ENCODE measurements at places on chromosomes 2 and 18. TPM values are rescaled to one million over a fixed set of nuclear protein-coding genes. Genes with fewer than 3 reads are reported as not detected.

- DNase-seq, result no peak
Observed at GRCh38 chr2:72682061-72682460, 143.8 kb downstream of the EXOC6B start.

DNA sequence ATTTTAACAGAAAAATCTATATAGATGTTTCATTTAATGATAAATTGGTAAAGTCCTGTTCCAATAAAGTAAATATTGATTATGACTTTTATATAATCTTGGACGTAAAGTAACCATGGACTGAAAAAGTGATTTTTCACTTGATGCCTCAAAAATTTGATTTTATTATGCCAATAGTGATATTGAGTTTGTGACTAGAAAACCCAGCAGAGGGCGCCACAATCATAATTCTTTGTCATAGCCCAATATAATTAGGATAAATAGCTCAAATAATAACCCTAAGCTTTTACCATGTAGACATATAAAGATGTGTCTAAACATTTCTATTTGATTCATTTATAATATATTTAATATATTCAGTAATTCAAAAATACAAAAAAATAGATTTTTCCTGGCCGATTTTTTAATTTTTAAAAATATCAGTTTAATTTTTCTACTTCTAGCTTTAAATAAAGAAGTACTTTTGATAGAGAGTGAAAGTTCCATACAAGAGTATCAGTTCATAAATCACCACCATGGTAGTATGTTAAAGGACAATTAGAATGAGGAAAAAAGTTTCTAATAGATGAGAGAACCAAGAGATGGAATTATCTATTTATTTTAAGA lies 30.7 kb downstream of the CAMKMT start:
- DNase-seq, result no peak

DNA sequence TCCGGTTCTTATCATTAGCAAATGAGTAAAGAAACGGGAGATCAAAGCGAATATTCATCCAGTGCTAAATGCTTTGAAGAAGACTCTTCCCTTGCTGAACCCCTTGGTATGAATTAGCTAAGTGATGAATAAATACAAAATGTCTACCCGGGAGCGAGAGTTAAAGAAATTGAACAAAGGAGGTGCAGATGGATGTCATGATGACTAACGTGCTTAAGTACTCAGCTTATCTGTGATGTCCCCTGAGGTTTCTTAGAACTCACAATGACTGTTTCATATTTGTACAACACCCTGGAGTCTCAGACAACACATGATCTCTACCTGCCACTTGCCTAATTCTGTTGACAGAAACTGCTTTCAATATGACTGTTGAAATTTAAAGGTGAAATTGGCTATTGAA lies 148.5 kb downstream of the TMEM200C start:
- DNase-seq, result no peak

DNA sequence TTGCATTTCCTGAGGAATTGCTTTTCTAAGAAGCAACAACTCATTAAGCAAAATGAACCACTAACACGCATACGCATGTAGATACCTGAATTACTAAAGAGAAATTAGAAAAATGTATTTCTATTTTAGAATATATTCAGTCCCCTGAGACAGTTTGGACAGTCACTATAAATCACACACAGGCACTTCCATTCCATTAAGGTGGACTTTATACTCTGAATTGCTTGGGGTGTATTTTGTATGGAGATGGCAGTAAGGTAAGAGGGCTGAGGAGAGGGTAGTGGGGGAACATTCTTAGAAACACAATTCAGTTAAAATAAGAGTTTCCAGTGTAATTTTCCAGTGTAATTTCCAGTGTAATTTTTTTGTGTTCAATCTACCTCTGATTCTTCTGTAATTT lies 1.8 kb downstream of the CCDC141 start:
- DNase-seq, result no peak

GRCh38 chr2:28624793-28625701 lies 126.6 kb upstream of the PPP1CB start:
- DNase-seq, result no peak

DNA sequence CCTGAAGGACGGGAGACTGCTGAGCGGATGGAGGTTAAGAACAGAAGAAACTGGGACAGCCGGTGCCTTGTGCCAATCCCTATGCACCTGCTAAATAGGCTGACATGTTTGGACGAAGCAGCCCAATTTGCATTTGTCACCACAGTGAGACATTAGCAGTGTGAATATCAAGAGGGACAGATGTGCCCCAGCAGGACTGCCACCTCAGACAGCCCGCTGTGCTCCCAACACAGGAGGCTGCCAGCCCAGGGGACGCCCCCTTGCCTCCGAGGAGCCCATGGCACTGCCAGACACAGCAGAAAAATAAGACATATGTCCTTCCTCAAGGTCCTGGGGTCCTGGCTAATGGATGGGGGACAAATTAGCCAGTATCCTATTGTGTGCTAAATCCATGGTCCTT lies 306.7 kb upstream of the POU3F3 start:
- DNase-seq, result no peak

- no peak for DNase-seq
Observed at GRCh38 chr2:180219491-180219890, 212.4 kb upstream of the CWC22 start.

- no peak for DNase-seq
Observed at GRCh38 chr18:48795696-48796095, 155.1 kb downstream of the SMAD7 start.

GRCh38 chr18:80210312-80211083 lies 36.8 kb downstream of the PARD6G start:
- no peak for DNase-seq

- DNase-seq, result no peak
Observed at GRCh38 chr2:21052044-21052443, 8.2 kb upstream of the APOB start.

GRCh38 chr18:21327101-21327500 lies 85.1 kb downstream of the GREB1L start:
- DNase-seq, result no peak

GRCh38 chr18:30987467-30988241 lies 54.9 kb downstream of the DSC3 start:
- peak; percentile 20 for DNase-seq

GRCh38 chr2:235981631-235982030 lies 186.6 kb downstream of the GBX2 start:
- no peak for DNase-seq

DNA sequence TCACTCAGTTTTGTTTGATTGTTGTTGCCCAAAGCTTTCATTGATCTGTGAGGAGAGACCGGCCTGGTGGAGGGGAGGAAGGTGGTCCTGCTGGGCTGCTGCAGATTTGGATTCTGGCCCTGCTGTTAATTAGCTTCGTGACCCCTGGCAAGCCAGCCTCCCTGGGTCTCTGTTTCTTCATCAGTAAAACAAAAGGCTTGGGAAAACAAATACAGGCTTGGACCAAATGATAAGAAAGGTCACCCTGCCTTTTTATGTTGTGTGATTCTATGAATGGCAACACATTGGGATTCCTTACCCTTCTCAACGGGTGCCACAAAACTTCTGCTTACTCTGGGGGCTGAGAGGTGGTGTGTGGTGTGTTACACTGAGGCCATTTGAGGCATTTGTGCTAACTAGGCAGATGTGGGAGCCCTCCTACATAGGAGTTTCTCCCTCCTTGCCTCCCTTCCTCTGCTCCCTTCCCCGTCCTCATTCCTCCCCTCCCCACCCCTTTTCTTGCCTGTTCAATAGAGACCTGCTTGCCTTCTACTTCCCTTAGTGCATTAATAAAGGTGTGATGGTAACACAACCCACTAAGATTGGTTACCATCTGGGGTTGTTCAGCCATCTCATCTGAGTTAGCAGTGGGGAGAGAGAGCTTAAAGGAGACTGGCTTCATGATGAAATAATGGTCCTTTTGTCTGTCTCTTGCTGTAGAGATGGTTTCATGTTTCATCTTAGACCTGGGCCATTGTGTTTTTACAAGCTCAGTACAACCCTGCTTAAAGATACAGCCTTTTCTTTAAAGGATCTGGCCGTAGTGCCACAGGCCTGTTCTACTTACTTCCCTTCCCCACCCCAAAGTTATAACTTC lies 96.2 kb downstream of the TANC1 start:
- DNase-seq, result no peak

GRCh38 chr2:164620873-164621763 lies at the start of gene GRB14:
GRB14 (minus strand) TSS chr2:164621482; CDS start chr2:164621309, 173 bp downstream.
- no peak for DNase-seq

DNA sequence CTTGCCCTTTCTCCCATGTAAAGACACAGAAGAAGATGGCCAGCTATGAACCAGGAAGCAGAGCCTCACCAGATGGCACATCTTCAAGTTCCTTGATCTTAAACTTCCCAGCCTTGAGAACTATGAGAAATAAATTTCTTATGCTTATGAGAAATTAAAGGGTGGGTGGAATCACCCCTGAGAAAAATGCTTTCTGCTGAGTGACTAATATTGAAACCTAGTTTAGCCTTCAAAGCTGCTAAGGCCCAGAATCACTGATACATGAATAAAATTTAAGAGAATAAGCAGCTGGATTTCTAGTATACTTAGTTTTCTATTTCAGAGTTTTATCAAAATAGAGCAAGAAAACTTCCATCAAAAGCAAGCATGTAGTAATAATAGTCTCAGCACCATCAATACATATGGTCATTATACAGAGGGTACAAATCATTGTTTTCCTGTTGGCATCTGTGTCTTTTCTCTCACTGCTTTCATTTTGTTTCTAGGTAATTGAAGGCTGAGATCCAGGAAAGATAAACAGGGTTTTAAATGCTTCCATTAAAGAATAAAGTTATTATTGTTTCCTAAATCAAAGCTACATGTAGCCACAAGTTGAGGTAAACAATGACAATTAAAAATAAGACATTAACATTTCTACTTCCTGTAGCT lies 53.3 kb upstream of the COL5A2 start:
- DNase-seq, result no peak

DNA sequence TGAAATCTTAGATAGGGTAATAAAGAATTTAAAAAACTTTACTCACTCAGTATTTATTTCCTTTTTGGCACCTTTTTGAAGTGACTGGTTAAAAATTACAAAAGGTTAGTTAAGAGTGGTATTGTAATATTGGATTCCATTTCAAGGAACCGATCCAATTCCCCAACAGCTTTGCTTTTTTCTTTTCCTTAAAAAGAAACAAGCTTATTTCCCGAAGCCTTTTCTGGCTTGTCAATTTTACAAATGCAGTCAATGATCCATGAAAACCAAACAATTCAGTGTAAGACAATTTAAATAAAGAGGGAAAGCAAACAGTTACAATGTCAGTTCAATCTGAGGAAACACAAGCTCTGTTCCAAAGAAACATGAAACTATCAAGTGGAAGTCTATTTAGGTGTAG lies 200.2 kb downstream of the RIT2 start:
- DNase-seq, result no peak

VAMP8 gene
- total RNA-seq, result 14.8 TPM

C2orf72 gene
- 3.7 TPM for total RNA-seq

FSHR gene
- total RNA-seq, result 0.69 TPM

SERPINB2 gene
- not detected for total RNA-seq

TNS1 gene
- 191 TPM for total RNA-seq

BMP10 gene
- not detected for total RNA-seq

CDH2 gene
- total RNA-seq, result 18.7 TPM

SLC9A4 gene
- 2.9 TPM for total RNA-seq

MRPL19 gene
- total RNA-seq, result 51.4 TPM

HJURP gene
- 8.9 TPM for total RNA-seq
